Activated naive CD4-positive, alpha-beta T cell (primary cell): ENCODE measurements at places on chromosomes 5 and 9.

DNA sequence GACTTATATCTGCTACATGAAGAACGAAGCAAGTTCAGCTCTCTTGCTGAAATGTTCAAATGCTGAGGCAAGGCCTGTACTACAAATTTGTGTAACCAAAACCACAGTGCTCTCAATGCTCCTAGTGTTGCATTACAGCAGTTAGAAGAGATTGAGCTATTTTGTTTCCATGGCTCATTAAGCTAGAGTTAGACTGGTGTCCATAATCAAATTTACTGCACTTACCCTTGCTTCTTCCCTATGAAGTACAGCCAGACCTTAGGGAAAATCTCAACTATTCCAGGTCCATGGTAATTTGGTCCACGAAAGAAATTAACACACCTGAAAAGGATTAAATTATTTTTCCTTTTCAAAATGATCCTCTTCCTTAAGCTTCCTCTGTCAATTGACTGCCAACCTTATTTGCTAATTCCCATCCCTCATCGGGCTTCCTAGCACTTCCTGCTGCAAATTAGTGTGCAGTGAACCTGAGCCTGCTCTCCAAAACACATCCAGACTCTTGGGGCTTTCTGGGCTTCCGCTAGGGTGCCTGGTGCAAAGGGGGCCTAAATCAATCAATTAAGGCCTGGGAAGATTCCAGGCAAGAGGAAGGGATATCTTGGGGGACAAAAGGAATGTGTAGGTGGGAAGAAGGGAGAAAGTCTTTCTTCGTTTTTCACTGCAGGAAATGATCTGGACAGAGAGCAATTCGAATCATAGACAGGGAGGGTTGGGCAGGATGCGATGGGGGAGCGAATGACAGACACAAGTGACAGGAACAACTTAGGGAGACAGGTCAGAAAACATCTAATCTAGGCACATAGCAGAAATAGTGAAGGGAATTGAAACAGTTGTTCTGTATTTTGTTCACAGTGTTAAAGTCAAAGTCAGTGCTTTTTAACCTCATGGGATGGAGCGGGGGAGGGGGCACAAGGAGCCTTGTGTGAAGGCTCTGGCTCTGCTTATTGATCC is 542.4 kb downstream of the RAB3C start:
- no peak for DNase-seq

DNA sequence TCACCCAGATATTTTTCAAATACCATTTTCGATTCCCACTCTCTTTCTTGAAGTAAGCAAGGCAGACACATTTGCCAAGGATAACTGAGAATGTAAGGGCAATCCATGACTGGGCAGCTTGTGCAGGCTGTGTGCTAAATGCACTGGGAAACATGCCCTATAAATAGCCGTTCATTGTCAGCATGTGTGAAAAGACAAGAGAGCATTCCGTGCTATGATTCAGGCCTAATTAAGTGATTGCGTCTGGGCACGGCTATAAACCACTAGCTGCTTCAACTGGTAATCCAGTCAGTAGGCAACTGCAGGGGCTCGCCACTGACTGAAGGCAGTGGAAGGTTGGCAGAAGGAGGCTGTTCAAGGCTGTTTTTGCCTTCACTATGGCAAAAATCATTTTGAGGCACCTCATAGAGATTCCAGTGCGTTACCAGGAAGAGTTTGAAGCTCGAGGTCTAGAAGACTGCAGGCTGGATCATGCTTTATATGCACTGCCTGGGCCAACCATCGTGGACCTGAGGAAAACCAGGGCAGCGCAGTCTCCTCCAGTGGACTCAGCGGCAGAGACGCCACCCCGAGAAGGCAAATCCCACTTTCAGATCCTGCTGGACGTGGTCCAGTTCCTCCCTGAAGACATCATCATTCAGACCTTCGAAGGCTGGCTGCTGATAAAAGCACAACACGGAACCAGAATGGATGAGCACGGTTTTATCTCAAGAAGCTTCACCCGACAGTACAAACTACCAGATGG is at the start of gene HSPB3:
Gene HSPB3 (plus strand): TSS at position 287 of the 745 bp plus-strand sequence. CDS start 91 bp downstream, at position 378.
- DNase-seq: no peak

- DNase-seq: no peak
Observed at GRCh38 chr5:72202331-72202825, 95.1 kb downstream of the MAP1B start.

- DNase-seq: no peak
Observed at GRCh38 chr5:138544181-138545134, 1.4 kb upstream of the ETF1 start.

- no peak for DNase-seq
Observed at GRCh38 chr9:136347472-136348256, 15.9 kb downstream of the DNLZ start.

DNA sequence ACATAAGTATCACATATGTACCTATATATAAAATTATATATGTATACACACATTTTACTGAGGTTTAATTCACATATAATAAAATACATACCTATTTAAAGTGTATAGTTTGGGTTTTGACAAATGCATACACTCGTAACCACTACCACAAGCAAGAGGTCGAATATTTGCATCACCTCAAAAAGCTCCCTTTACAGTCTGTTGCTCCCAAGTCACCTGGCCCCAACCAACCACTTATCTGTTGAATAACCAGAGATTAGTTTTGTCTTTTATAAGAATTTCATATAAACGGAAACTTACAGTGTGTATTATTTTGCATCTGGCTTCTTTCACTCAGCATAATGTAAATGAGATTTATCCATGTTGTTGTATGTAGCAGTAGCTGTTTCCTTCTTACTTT is 218.9 kb downstream of the MAT2B start:
- no peak for DNase-seq

GRCh38 chr5:150989695-150990094 is 30.7 kb upstream of the GPX3 start:
- DNase-seq: no peak

GRCh38 chr5:132257131-132258101 is at the start of gene PDLIM4:
PDLIM4 (plus strand) TSS chr5:132257696; CDS start chr5:132257735, 39 bp downstream.
- DNase-seq: no peak

GRCh38 chr5:131457193-131457592 is 177.8 kb downstream of the RAPGEF6 start:
- DNase-seq: no peak

DNA sequence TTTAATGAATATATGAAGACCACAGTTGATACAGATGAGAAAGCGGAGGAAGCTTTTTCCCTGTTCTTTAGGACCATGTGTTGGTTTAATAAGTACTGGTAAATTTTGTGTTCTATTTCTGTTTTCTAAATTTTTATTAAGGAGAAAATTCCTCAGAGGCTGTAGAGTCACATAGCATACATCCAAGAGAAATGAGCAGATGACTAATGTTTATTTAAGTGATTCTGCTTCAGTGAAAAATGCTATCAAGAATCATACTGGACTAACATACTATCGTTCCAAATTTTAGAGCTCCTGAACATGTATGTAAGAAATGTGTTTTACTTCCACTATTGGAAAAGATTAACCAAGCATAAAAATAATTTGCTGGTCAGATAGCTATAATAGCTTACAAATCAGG is 115.0 kb downstream of the KIAA1958 start:
- no peak for DNase-seq

GRCh38 chr9:86902991-86903733 is 44.1 kb downstream of the GAS1 start:
- no peak for DNase-seq

DNA sequence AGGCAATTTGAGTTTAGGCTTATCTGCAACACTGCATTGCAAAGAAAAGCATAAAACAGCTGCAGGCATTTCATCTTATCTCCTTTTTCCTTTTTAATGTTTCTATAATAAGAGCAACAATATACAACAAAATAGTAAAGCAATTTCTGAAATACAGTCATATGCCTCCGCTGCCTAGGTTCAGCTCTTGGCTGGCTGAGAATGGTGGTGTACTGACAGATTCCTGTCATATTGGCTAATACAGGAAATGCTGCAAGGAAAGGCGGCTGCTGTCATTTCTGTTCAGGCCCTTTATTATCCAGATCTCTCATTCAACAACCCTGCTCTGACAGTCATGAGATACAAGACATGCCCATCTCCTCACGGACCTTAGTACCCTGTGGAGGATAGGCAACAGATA is 677.0 kb downstream of the TAF11L14 start:
- DNase-seq: no peak

DNA sequence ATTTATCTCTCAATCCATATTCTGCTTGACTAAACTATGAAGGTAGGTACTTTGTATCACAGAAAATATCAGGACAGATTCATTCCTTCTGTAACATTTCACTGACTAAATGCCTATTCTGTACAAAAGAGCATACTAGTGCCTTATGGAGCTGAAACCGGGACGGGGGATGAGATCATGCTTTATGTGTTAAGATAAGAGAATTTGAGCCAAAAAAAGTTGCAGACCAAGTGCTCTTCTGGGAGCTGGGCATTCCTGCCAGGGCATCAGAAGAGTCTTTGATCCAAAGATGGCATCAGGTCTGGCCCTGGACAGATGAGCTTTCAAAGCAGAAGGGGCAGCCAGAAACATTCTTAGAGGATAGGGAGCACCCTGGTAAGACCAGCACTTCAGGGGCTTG is 27.5 kb upstream of the GLIPR2 start:
- DNase-seq: no peak

- no peak for DNase-seq
Observed at GRCh38 chr5:138708791-138709190, 44.4 kb upstream of the CTNNA1 start.

- DNase-seq: no peak
Observed at GRCh38 chr5:179318221-179318955, 26.9 kb downstream of the ADAMTS2 start.

- peak; percentile 95 for DNase-seq
Observed at GRCh38 chr9:136728080-136728547, 14.6 kb downstream of the LCN10 start.

GRCh38 chr5:37918424-37918823 is 78.6 kb upstream of the GDNF start:
- no peak for DNase-seq

DNA sequence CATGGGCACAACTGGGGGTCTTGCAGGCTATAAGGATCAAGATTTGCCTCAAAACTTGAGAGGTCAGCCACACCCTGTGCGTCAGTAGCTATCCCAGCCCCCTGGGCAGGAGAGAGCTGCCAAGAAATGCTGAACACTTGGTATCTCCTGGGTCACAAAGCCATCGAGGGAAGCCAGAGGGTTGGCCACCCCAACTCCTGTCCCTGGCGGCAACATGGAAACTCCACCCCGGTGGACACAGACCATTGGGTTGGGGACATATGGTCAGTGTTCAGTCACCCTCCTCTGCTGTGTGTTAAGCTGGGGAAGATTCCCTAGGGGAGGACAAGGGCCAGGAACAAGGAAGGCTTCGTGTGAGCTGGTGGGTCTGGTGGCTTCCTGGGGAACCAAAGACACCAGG is 140.6 kb downstream of the C5orf15 start:
- no peak for DNase-seq

- no peak for DNase-seq
Observed at GRCh38 chr9:104743376-104743985, 4.0 kb upstream of the NIPSNAP3A start.

- no peak for DNase-seq
Observed at GRCh38 chr5:14547666-14548065, 33.9 kb upstream of the OTULINL start.

DNA sequence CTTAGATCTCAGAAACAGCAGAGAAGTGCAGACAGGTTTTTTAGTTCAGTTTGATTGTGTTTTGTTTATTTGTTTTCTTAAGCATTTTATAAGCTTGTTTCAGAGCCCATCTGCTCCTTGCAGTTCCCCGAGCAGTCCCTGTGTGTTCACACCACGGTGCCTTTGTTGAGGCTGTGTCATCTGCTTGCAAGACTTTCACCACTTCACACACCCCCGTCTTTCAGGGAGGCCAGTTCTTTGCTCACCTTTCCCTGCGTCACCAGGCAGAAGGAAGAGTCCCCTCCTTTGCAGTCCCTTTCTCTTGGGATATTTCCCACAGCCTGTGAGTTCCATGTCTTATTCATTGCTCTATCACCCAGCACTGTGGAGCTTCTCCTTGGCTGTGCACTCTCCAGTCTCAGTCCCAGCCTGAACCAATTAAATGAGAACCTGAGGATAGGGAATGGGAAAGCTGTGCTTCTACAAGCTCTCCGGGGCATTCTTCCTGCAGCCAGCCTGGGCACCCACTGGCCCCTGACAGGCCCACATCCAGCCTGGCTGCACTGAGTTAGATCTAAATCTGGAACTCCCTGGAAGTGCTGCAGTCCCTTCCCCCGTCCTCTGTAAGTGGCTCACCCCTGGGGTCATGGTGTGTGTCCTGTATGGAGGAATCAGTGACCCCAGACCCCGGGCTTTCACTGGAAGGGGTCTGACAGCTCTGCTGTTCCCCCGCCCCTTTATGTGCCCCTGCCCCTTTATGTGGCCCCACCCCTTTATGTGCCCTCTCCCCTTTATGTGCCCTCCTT is 5.5 kb downstream of the MVB12B start:
- no peak for DNase-seq

DNA sequence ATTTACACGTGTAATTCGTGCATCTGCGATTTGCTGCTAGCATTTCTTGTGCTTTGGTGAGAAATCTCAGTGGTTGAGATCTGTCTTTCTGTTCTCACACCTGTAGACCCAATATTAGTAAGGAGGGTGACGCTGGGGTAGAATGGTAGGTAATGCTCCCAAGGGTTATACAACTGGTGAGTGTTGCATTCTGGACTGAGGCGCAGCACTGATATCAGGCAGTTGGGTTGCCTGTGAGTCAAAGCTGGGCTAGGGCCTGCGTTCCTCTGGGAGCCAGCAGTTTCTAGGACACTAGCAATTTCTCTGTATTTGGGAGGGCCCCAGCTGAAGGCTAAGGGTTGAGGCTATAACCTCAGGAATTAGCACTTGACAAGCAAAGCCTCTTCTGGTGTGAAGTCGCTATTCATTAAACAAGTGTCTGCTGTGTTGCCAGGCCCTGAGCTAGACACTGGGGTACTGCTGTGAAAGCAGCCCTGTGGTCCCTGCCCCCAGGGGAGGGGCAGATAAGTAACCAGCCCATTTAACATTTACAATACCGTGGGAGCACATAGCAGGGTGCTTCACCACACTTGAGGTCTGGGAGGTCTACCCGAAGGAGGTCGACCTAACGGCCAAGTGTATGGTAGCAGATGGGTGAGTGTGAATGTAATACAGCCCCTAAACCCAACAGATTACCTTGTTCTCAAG is 28.7 kb downstream of the LARP1 start:
- no peak for DNase-seq

DNA sequence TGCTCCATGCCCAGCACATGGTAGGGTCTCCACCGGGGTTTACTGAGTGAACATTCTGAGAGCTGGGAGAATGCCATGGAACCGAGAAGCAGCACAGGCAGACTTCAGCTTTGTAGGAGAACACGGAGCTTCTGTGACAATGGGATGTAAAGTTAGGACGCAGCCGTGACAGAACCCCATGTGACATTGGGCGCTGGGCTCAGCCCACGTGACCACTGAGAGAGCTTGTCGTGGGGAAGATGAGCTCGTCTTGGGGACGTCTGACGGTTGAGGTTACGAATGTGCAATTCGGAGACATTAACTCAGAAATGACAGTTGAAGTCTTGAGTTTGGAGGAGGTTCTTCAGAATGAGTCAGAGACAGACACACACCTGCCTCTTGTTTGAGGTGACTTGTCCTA is 13.5 kb downstream of the SDHA start:
- DNase-seq: no peak

DNA sequence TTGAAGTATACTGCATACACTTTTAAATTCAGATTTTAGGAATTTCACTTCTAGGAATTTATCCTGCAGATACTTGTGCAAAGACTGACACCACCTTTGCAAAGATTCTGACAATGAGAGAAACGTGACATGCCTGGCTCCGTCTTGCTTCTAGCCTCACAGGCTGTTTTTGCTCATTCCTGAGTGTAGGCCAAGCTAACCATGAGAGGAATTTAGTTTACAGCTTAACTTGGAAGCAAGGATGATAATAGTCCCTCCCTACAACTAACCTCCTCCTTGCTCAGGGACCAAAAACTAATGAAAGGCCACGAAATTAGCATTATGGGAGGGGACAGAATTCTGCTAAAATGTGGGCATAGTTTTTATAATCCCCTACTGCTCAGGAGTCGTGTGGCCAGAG is 31.1 kb downstream of the C5orf22 start:
- no peak for DNase-seq
